Hematopoietic multipotent progenitor cell (in vitro differentiated cells): ENCODE measurements at places on chromosomes 11 and 22. TPM values are rescaled to one million over a fixed set of nuclear protein-coding genes. Genes with fewer than 3 reads are reported as not detected.

Gene ADORA2A
- 12.4 TPM for total RNA-seq

DNA sequence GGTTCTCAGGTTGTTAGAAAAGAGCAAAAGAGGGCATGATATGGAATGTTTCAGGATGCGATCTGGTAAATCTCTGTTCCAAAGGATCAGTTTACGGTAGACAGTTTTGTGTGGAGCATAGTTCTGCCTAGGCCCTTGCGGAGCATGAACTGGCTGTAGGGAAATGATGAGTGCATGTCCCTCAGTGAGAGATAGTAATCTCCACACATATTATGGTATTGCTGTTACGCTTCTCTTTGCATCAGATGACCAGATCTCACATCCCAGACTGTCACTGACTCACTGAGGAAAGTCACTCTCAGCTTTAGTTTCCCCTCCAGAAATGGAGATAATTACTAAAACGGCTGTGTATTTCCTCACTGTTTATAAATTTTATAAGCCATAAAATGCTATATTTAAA is 836.0 kb downstream of the JRKL start:
- no peak for DNase-seq

Gene SPDYC
- not detected for total RNA-seq

Gene CNTF
- total RNA-seq = 2.7 TPM

Gene CDC45
- 8.9 TPM for total RNA-seq

Gene NFRKB
- total RNA-seq = 48.2 TPM

Gene APOA1
- 0.54 TPM for total RNA-seq

Gene BCR
- 238 TPM for total RNA-seq

Gene GDPD4
- not detected for total RNA-seq
